ENCODE measurements at places on chromosomes 7 and 10.

DNA sequence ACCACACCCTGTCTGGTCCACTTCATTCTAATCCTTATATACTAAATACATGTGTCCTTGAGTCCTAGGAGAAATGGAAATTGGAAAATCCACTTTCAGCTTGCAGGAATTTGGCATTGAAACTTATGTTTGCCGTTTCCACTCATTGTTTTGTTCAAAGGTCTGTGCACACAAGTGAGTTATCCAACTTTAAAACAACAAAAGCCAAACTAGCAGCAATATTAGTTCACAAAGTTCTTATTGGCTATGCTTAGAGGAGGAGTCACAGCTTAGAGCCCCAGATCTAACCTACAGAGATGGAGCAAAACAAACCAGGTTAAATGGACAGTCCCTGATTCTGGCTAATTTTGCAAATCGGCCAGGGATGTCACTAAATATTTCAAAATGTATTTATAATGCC, 44.6 kb upstream of the AFAP1L2 start:
- DNase-seq: no peak

DNA sequence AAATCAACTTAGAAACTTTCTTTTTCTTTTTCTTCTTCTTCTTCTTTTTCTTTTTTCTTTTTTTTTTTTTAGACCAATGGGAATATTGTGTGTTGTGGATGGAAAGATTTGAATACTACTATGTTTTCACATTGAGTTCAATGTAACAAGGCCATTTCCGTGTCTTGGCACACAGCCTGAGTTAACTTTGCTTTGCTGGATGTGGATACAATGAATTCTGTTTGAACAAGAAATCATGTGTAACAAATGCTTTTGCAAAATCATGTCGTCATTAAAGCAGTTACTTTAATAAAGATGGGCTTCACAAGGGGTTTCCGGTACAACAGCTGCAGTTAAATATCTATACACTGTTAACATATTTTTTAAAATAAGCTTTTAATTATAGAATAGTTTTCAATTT, 13.5 kb upstream of the ENTPD1 start:
- DNase-seq: no peak

DNA sequence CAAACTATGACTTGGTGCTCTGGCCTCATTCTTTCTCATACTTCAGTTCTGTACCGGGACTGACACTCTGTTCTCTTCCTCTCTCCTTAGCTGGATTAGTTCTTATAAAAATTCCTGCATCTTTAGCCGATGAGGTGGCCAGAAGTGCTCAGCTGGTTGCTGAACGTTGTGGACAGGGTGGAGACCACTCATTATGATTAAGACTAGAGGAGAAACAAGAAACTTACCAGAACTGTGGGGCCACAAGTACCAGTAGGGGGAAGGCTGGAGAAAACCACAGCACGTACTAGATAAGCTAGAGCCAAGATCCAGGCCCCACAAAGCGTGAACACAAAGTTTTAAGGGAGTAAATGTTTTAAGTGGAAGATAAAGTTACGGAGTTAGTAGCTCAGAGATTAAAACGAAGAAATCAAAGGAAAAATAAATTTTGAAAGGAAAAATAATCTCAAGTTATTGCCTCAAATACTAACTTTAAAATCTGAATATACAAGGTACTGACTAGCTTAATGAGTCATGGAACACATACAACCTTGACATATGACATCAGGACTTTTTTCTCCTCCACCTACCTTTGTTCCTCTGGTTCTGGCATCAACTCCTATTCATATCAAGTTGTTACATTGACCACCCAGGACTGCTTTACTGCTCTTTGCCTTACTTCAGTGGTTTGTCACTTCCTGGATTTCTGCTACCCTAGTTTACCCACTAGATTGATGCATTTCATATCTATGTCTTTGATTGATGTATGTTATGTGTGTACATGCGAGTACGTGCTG, 469.0 kb downstream of the TFEC start:
- DNase-seq: no peak

DNA sequence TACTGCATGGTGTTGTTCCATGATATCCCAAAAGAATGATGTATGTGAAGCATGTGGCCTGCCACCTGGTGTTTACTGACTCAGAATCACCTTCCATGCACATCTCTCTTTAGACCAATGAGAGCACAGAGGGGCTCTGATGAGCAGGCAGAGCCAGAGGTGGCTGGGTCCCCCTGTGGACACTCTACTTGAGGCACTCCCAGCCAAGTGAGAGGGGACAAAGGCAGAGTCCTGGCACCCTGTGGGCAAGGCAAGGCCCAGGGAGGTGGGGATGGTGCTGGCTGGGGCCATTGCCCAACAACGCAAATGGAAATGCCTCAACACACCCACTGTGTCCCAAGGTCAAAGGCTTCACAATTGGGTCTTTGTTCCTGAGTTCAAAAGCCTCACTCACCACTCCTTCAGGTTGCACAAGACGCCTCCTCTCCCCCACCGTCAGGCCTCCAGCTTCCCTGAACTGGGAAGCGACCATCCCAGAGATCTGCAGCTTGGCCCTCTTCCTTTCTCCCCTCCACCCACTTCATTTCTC, 164.6 kb downstream of the NEURL1 start:
- no peak for DNase-seq

DNA sequence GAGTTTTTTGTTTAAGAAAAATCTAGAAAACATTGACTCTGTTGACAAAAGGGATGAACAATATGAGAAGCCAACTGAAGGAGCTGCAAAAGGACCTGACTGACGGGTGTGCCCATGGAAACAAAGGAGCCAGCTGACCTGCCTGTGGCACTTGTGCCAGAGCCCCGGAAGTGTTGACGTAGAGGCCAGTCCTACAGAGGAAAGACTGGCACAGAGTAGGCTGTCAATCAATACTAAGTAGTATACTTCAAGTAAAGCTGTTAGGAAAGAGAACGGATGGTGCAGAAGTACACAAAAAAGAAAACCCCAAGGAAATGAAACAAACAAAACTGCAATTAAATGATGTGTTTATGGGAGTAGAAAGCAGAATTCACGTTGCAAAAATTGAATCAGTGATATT, 19.0 kb upstream of the ABI1 start:
- DNase-seq: no peak

DNA sequence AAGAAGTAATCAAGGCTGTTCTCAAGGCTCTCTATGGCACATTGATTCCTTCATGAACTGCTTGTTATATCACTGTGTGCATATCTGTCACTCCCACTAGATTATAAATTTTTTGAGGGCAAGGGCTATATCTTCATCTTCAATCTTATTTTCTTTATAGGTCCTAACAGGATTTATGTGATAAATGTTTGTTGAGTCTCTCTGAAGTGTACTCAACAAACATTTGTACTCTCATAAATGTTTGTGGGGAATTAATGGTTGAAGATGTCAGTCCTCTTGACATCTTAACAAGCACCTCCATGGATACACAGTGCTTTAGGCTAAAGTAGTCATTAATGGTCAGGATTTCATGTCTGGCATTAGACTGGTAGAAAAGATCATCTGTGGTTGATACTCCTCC, 143.2 kb downstream of the RNLS start:
- peak; percentile 62 for DNase-seq

- DNase-seq: no peak
Observed at GRCh38 chr7:124084024-124084423, 51.2 kb upstream of the TMEM229A start.

DNA sequence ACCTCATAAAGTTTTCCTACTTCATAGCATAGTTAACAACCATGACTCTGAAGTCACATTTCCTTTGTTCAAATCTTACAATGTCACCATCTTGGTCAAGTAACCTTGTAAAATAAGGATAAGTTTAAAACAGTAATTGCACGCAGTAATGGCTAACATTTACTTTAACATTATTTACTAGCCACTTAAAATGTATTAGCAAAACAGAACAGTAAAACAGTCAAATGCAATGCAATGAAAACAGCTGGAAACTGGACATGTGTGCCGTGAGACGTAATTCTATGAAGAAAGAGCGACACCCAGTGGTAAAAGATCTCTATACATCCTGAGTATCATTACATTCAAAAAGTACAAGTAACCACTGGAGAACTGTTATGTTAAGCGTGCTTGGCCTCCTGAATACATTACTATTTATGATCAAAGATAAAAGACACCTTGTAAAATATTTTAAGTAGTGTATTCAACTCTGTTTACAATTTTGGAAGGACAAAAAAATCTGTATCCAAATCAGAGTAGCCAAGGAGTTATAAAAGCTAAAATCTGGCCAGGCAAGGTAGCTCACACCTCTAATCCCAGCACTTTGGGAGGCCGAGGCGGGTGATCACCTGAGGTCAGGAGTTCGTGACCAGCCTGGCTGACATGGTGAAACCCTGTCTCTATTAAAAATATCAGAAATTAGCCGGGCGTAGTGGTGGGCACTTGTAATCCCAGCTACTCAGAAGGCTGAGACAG, 27.2 kb downstream of the ATE1 start:
- peak; percentile 10 for DNase-seq

Data from DMS79 (cell line).